Amniotic epithelial cell (primary cell): ENCODE measurements at places on chromosomes 16 and 17.

- DNase-seq, result no peak
These were observed 55.1 kb upstream of the PABPN1L start for GRCh38 chr16:88921591-88921990.

DNA sequence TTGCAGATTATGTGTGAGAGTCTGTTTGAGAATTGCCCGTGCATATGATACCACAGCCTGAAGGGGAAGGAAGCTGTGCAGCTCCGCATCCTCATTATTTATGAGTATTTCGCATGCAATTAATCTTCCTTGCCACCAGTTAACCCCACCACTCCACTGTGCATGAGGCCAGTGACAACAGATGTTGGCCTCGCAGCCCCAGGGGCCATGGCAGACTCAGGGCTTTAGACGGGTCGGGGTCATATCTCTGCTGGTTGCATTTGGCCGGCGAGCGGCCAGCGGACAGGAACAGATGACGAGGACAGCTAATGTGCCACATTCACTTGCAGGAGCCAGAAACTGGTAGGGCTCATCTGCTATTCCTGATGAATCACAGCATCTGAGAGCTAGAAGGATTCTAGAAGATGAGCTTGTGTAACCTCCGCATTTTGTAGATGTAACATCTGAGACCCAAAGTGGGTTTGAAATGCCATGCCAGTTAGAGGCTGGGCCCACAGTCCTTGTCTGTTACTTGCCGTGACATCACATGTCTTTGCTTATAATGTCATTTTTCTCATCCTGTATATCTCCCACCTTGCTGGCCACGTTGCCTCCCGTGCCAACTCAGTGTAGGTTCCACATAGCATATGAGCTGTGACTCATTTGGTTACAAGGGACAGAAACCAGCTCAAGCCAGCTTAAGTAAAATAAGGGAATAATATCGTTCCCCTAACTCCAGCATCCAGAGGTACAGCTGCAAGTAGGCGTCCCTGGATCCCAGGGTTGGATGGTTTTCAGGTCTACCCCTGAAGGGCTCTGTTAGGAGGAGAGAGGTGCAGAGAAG is 137.2 kb downstream of the SNX29 start:
- DNase-seq, result no peak

DNA sequence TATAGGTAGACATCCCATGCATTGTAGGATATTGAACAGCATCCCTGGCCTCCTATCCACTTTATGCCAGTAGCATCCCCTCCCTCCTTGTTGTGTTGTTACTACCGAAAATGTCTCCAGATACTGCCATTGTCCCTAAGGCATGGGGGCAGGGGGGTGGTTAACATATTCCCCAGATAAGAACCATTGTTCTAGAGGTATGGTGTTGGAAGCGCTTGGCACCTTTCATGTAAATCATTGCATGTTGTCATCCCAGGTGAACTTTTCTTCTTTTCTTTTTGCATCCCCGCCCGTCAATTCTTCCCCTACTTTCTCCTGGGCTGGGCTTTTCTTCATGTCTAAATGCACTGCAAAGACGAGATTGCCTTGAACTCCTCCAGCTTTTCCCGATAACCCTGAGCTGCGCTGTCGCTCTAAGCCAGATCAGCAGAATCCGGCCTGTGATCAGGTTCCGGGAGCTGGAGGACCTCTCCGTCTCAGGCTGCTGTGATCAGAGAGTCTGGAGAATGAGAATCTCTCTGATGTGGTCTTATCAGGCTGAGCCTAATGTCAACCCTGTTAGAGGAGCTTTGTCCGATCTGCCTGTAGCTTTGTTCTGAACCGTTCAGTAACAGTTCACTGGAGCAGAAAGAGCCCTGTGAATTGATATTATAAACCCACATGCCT is 76.2 kb downstream of the RBFOX1 start:
- DNase-seq, result no peak

- DNase-seq, result no peak
These were observed 6.8 kb downstream of the ELOB start for GRCh38 chr16:2770057-2770951.

DNA sequence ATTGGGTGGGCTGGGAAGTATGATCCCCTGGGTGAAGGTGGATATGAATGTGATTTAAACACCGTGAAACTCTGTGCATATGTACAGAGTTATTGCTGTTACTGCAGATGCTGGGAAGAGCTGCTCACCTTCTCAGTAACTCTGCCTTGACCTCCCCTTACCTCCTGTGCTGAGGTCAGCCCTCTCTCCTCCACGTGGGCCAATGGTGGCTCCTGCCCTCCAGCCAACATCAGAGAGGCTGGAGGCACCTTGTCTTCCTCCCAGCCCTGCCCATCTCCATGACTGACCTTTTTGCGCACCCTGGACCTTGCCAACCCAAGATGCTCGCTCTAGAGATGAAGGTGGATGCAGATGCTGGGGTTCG is 387 bp upstream of the ASB16 start:
- no peak for DNase-seq

DNA sequence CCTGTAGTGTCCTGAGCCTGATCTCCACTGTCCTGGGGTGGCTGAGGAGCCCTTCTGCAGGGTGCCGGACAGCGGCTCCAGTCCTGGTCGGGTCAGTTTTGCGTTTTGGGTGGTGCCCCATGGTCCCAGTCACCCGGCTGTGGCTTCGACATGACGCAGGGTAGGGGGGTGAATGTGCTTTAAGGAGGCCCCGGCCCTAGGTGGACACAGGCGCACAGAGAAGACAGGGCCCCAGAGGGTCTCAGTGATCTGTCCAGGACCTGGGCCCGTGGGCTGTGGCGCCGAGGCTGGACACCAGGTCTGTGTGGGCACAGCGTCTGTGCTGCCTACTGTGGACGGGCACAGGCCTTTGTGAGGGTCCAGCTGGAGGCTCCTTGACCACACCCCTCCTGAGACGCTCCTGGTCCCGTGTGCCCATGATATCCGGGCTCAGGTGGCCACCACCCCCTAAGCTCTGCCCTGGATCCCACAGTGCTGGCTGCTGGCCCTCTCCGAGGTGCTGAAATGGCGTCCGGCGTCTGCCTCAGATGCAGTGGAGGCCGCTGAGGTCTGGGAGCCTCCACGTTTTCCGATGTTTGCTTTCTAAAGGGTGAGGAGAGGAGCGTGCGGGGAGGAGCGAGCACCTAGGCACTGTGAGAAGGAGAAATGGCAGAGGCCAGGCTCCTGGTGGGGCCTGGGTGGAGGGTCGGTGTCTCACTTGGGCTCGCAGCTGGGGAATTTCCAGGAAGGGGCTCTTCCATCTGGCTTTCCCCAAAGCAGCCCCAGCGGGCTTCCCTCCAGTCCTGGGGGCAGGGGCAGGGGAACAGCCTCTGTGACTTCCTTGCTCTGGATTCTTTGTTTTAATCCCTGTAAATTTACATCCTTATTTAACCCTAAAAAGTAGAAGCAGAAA is 56.1 kb upstream of the ACSF3 start:
- DNase-seq, result peak; percentile 23

DNA sequence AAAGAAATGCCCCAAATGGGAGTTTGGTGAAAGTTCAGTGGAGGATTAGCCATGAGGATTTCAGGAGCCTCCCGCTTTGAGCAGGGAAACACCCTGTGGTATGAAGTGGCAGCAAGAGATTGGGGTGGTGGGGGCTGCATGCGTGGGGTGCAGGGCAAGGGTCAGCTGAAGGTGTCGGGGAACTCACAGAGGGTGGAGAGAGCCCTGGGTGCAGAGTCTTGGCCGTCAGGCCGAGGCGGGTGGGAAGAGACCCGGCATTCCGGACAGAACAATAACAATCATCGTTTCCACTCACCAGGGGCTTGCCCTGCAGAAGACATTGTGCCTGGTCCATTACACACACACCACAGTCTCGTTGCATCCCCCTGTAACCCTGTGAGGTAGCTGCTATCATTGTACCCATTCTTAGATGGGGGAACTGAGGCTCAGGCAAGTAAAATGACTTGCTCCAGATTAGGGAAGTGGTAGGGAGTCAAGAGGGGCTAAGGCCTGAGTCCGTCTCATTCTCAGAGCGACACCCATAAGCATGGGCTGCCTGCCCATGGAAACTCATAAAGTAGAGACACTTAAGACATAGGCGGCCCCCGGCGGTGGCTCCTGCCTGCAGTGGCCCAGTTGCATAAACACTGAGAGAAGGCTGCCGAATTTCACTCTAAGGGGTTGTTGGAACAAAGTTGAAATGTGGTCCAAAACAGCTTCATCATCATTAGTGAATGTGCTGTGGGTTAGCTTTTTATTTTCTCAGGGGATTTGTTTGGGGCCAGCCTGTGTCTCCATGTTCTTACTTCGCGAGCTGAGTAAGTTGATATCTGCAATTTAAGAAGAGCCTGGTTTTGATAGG is 93.3 kb downstream of the CMIP start:
- DNase-seq, result no peak
